ENCODE measurements at places on chromosomes 7 and 10.

GRCh38 chr7:80401708-80402107 is 110.2 kb downstream of the GNAT3 start:
- DNase-seq = no peak

GRCh38 chr7:16826060-16826459 is 21.3 kb upstream of the AGR2 start:
- DNase-seq = no peak

GRCh38 chr10:68249297-68249696 is 17.4 kb upstream of the ATOH7 start:
- DNase-seq = no peak

- DNase-seq = no peak
These were observed 736.4 kb upstream of the PHF14 start for GRCh38 chr7:10237306-10237705.

DNA sequence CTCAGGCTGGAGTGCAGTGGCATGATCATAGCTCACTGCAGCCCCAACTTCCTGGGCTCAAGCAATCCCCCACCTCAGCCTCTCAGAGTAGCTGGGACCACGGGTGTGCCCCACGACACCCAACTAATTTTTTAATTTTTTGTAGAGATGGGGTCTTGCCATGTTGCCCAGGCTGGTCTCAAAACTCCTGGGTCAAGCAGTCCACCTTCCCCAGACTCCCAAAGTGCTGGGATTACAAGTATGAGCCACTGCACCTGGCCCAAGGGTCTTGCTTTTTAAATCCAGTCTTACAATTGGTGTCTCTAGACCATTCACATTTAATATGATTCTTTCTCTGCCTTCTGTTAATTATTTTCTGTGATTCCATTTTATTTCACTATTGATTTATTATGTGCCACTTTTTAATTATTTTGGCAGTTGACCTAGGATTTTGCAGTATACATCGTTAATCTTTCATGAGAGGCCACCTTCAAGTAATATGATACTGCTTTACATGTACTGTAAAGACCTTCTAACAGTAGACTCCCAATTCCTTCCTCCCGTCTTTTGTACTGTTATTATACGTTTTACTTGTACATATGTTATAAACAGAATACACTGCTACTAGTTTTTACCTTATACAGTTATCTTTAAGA is 18.7 kb downstream of the MMP21 start:
- no peak for DNase-seq

GRCh38 chr10:1434912-1435692 is 302.2 kb downstream of the ADARB2 start:
- no peak for DNase-seq

GRCh38 chr10:30002426-30003266 is 56.7 kb downstream of the JCAD start:
- peak; percentile 66 for DNase-seq

- no peak for DNase-seq
These were observed 243.5 kb downstream of the ADK start for GRCh38 chr10:74394416-74394969.

DNA sequence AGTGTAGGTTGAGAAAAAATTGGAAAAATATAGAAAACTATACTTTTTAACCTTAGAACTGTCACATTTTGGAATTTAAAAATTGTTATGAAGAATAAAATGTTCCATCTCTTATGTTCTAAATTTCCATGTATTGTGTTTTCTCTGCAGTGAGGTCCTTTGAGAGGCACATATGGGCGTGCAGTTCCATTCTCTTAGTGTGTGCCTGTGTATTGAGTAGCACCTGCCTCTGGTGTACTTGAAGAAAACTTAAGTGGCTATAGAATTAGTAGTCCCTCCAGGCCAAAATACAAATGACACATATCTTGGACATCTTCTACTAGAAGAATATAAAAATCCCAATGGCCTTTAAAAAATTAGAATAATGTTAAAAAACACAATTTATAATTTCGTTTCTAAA is 149.2 kb downstream of the BICC1 start:
- DNase-seq = no peak

GRCh38 chr7:84058311-84059076 is 136.1 kb downstream of the SEMA3A start:
- no peak for DNase-seq

DNA sequence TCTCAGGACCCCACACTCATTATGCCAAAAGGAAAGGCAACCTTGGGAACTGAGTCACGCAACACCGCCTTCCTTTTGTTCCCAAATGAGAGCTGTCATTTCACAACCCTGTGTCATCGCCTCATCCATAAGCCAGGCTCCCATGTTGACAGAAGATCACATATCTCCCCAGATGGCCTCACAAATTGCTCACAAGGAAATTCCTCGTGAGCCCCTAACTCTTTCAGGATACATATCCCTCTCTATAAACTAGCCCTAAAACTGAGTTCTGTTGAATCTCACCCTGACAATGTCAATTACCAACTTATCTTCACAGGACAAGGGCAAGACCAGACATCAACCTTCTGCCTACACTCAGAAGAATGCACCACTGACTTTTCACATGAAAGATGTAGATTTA is 22.6 kb downstream of the CCDC3 start:
- DNase-seq = no peak

DNA sequence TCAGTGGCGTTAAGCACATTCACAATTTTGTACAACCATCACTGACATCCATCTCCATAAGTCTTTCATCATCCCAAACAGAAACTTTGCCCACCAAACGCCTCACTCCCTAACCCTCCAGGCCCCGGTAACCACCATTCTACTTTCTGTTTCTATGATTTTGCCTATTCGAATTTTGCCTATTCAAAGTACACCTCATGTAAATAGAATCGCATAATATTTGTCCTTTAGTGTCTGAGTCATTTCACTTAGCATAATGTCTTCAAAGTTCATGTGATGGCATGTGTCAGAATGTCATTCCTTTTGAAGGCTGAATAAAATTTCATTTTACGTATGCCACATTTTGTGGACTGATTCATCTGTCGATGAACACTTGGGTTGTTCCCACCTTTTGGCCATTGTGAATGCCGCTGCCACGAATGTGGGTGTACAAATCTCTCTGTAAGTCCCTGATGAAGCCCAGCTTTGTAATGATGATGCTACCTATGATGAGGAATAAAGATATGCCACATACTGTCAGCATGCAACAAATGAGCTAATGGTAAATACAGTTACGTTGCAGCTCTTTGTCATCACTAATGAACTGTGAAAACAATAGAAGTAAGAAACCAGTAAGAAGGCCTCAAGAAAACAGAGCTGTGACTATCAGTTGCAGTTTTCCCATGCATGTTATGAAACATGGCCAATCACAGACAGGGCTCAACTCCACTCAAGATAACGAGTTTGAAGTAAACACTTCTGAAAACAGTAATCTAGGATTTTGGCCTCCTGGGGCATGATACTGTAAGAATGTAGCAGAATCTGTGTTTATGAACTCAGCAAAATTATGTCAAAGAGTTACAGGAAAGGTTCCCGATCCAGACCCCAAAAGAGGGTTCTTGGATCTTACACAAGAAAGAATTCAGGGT is 120.0 kb downstream of the ADAM12 start:
- DNase-seq = no peak

GRCh38 chr10:82883603-82884002 is 1008.6 kb downstream of the NRG3 start:
- no peak for DNase-seq

DNA sequence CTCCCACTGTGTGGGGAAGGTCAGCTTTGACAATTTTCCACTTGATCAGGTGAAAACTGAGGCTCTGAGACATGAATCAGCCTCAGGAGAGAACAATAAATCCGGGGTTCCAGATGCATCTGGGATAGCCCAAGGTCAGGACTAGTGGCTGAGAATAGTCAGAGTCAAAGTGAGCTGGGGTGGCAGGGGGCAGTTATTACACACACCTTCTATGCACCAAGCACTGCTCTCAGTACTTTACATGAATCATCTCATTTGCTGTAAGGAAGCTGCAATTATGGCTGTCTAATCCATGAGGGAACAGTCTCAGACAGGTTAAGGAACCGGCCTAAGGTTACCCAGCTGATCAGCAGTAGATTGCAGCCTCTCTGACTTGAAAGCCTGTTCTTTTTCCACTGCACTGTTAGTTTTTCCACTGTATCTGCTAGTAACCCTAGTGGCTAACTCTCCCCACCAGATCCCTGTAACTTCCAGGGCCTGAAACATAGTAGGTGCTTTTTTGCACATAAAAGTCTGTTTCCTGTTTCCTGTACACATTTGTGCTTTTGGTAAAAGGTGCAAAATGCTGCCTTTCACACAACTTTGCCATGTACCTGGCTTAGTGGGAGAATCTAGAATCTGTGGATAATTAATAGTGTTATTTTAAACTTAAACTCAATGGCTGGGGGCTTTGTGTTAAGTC is 125.9 kb downstream of the EMX2 start:
- no peak for DNase-seq

DNA sequence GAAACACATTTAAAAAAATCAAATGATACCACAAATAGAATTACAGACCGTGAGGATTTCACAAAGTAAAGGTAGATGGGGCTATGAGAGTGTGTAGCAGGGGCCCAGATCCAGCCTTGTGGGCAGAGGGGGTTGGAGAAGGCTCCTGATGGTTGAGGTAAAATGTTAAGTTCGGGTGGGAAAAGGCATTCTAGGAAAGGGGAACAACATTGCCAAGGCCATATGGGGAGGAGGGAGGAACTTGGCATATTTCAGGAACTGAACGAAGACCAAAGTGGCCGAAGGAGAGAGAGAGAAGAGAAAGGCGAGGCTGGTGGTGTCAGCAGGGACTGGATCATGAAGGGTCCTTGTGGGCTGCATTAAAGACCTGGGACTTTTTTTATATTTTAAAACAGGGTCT is 98.9 kb downstream of the CARD11 start:
- DNase-seq = no peak

DNA sequence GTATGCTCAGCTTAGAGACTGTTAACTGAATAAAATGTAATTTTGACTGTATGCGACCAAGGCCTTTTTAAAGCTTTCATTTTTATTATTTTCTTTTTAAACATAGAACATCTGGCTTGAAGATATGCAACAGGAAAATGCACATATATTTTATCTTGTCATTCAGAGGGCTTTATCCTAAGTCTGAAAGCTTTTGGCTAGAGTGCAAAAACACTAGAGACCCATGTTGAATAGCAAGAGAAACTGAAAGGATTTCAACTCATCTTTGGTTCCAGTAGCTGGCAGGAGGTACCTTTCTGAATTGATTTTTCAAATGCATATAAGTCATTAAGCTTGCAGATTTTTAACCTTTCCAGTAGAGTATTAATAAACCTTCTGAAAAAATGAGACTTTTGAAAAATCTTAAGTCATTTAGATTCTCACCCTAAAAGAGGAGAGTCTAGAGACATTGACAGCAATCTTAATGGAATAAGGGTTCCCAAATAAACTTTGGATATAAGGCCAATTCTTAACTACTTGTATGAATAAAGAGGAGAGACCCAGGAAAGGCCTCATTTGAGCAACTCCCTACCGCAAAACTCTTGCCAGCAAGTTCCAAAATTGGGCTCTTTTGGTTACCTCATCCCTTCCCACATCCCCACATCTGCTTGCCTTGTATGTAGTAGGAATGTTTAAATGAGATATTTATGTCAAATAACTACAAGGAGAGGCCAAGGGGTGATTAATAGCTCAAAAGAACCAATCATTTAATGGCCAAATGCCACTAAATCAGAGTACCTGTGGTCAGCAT is 454.4 kb downstream of the HTR7 start:
- DNase-seq = no peak

DNA sequence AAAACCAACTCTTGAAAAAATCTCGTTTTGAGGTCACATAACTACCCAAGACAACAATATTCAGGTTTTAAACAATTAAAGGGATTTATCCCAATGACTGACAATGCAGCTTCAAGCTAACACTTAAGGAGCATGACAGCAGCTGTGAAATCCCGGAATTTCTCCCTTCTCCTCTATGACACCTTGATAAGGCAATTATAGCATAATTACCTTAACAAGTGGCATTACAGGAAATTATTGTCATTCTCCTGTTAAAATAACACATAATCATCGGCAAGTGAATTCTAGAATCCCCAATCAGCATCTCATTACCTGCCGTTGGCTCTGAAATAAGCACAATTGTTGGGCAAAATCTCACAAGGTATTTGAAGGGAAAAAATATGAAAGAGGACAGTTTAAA is 417.0 kb upstream of the PFKP start:
- no peak for DNase-seq

DNA sequence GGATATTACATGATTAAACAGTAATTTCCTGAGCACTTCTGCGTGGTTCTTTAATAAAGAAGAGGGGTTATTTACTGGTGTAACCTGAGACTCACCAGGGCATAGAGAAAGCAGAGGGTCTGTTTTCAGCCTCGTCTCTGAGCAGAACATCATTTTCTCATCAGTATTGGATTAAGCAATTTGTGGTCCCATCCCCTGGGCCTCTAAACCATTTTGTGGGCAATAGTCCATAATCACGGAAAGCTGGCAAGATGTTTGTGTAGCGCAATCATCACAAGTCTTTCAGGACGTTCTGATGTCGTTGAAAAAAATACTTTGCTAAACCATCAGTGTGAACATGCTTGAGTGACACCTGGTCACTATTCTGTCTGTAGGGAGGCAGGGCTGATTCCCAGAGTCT is 37.1 kb upstream of the SEC61G start:
- DNase-seq = no peak

GRCh38 chr7:33500703-33501701 is 371.6 kb downstream of the BBS9 start:
- DNase-seq = no peak

DNA sequence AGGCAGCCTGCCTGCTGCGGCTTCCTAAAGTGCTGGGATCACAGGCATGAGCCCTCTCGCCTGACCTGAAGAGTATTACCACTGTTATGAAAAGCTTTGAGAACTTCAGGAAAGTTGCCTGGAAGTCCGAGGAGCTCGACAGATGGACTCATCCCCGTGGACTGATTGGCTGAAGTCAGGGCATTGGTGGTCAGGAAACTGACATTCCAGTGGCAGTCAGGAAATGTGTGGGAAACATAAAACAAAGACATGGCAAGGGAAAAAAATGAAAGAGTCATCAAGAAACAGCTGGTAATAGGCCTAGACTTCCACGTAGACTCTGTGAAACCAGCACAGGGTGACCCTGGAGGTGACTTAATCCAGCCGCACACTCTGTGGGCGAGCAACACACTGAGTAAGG is 123.3 kb downstream of the CDH23 start:
- DNase-seq = no peak

GRCh38 chr7:5582532-5582935 is 158.9 kb upstream of the TNRC18 start:
- no peak for DNase-seq

GRCh38 chr7:103936558-103936957 is 52.9 kb downstream of the RELN start:
- DNase-seq = no peak
